ENCODE measurements at places on chromosomes 3 and 15. TPM values are rescaled to one million over a fixed set of nuclear protein-coding genes. Genes with fewer than 3 reads are reported as not detected.
A peak's percentile ranks its signal among the peaks of the same experiment; 100 is the strongest.

DNA sequence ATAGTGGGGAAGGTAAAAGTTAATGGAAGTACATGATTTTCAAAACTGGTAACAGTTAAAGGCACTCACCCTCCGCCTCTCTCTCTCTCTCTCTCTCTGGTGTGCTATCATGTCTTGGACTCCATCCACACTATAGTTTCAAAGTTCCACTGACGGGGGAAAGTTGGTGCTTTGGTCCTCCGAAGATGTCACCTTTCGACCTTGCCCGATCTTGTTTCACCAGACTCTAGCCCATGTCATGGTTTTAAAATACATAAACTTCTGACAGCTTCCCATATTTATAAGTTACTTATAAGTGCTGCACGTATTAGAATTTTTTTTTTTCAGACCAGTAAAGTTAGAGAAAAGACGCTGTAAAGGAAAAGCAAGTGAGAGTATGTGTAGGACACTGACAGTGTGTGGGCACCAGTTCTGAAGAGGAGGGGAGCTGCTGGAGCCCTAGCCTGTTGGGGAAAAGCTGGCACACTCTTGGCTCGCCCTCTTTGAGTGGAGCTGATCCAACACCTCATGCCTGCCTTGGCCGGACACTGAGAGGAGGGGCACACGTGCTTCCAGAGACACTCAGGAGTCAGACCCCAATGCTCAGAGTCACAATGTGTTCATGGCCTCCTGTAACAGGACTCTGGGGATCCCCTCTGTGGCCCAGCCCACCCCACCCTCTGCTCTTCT, 200.5 kb upstream of the TPM1 start:
- DNase-seq, result no peak

DNA sequence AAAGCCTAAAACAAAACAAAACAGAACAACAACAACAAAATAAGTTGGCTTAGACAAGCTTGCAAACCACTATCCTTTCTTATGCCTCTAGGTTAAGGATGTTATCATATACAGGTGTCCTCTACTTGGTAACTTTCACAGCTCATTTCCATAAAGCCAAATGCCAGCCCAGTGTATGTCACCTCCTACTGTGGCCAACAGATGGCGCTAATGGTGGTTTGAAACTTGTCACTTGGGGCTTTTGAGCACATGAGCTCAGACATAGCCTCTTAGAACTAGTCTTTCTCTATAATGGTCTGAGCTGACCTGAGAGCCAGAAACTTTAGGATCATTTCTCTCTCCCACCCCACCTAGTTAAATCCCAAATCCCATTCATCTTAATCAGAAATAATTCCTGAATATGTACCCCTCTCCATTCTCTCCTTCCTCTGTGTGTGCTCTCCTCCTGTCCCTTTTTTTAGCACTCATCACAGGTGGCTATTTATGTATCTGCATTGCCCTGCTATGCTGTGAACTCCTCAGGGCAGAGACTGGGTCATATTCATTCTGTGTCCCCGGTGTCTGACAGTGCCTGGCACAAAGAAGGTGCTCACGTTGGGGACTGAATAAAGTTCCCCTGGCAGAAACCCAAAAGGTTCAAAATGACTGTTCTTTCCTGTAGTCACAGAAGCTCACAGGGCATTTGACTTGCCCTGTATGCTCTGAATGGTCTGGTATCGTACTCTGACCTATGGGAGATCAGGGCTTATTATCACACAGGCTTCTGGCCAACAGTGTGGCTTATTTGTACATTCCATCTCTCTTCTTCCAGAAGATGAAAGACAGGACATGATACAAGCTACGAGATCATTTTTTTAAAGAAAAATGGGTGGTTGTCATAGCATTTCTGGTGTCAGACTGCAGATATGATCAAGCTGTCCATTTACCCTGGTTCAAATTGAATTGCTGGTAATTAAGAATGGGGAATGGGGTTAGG, 319.3 kb upstream of the AZI2 start:
- peak; percentile 77 for DNase-seq

DNA sequence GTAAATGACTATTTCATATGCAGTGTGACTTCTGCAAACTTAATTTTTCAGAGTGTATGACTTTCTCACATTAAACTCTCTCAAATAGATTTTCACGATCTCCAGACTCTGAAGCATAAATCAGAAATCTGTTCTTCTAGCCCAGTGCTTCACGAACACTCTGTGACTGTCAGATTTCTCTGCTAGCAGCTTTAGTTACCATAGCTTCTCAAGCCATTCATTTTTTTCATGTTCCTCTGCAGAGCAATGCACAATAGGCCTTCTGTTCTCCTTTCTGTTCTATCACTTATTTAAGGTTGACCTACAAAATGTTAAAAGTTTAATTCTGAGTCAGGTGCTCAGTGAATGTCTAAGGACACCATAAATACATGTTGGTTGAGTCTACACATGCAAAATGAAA, 1102.2 kb downstream of the TUSC7 start:
- no peak for DNase-seq

- DNase-seq, result peak; percentile 99
Measured at GRCh38 chr3:49007068-49007770, at the start of gene WDR6. Gene WDR6, plus strand, starts transcription at chr3:49007391. Its CDS starts 41 bp downstream, at chr3:49007432.

DNA sequence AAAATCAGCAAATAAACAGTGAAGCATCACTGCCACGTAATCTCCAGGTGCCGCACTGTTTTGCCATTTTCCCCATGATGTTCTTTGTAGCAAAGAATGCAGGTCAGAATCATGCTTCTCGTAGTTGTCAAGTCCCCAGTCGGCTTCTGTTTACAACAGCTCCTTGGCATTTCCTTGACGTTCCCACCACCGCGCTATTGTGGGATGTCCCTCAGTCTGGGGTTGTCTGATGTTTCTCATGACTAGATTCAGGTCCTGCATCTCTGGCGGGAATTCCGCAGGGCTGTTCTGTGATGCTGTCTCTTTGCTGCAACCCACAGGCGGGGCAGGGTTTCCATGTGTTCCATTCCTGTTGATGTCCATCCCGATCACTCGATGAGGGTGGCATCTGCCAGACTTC, 117.9 kb upstream of the SMAD3 start:
- no peak for DNase-seq

LMAN1L gene
- total RNA-seq, result not detected

- peak; percentile 81 for DNase-seq
Measured at GRCh38 chr3:46705022-46705530, 3.9 kb downstream of the TMIE start.

DNA sequence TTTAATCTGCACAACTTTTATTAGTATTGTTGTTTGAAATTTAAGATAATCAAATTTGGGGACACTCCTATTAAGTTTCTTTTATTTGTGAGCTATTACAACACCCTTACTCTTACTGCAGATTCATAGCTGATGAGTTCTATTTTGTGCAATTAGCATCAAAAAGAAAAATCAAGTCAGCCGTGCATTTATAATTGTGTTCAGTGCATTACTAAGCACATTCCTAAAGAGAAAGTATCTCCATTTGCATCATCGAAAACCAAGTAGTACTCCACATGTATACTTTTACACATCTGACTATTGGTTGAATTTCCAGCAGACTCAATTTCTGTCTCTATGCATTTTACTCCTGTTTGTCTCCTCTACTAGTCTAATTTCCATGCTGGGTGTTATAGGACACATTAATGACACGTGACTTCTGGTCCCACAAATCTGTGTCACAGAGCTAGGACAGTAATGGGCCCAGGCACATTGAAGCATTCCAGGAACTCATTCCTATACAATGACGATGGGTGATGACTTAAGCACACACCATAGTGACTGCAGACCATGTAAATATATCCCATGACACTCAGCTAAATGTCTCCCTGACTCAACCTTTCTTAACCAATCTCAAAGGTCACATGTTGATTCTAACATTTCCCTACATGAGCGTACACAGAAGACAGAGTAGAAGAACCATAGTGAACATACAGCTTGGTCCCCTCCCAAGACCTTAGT, 477.5 kb downstream of the LPP start:
- DNase-seq, result no peak

DOCK3 gene
- total RNA-seq, result 11.1 TPM

- no peak for DNase-seq
Measured at GRCh38 chr3:153752405-153753027, 368.7 kb upstream of the ARHGEF26 start.

GABRR3 gene
- not detected for total RNA-seq

DNA sequence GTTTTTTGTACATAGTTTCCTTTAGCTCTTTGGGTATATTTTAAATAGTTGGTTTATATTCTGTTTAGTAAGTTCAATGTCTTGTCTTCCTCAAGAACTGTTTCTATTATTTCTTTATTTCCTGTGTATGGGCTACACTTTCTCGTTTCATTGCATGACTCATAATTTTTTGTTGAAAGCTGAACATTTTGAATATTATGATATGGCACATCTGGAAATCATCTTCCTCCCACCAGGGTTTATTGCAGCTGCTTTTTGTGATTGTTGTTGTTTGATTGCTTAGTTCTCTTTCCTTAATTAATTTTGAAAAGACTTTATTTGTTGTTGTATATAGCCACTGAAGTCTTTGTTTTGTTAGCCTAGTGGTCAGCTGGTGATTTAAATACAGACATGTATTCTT, 43.8 kb downstream of the LSM3 start:
- no peak for DNase-seq

DNA sequence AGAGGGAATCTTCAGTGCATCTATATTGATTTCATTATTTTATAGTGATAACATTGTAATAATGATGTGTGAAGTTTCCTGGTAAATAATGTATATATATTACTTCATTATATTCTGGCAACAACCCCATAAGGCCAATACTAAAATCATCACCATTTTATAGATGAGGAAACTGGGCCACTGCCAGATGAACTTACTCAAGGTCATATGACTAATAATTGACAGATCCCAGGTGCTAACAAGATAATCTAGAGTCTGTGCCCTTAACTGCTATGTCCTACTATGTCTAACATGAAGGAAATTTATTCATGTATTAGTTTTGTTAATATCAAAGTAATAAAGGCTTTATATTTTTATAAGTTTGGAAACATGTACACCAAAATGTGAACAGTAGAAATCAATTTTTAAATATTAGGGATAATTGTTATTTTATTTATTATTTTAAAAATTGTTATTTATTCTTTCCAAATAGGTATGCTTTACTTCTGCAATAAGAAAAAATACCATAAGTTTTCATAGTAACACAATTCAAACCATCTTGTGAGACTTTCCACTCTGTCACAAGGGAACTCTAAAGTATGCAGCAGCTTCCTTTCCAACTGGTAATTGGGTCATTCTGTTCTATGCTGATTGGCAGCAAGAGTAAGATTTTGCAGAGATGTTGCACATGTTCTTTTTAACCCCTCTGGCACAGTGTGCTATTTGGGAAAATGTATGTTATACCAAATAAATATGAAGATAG, 90.8 kb upstream of the CMC1 start:
- DNase-seq, result no peak

GRCh38 chr3:129911261-129911861, 17.9 kb upstream of the TMCC1 start:
- no peak for DNase-seq

GRCh38 chr15:69742361-69742760, 289.7 kb downstream of the RPLP1 start:
- no peak for DNase-seq

DNA sequence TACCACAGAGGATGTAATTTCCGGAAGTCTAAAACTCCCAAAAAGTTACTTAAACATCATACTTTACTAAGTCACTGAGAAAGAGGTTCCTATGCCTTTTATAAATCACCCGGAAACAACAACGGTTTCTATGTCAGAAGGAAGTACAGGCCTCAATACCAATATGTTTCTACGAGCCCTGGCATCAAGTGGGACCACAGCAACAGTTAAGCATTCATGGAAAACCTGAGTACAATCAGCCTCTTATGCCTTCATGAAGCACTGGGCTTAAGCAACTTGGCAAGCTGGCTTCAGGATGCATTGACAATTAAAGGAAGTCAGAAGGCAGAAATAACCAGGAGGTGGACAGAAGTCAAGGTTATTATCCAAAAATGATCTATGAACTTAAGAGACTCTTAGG, 19.1 kb upstream of the B3GNT5 start:
- DNase-seq, result no peak

SLC12A1 gene
- total RNA-seq, result not detected

GRAMD2A gene
- 0.43 TPM for total RNA-seq

DNA sequence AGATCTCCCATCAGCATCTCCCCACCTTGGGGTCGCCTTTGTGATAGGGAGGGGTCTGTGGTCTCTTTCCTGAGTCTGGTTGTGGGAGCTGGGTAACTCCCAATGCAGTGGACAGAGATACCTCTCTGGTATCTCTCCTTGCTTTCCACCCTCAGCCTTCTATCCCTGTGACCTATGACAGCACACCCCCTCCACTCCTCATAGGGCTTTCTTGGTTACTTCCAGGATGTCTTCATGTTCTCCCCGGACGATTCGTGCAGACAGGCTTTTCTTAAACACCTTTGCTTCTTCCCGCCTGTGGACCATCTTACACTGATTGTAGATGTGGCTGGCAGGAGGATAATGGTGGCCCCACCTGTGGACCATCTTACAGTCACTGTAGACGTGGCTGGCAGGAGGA, 14.2 kb upstream of the NRROS start:
- DNase-seq, result no peak

Measured in neural progenitor cell (in vitro differentiated cells).